Stimulated activated naive CD4-positive, alpha-beta T cell (primary cell): ENCODE measurements at places on chromosomes 6 and 20.

DNA sequence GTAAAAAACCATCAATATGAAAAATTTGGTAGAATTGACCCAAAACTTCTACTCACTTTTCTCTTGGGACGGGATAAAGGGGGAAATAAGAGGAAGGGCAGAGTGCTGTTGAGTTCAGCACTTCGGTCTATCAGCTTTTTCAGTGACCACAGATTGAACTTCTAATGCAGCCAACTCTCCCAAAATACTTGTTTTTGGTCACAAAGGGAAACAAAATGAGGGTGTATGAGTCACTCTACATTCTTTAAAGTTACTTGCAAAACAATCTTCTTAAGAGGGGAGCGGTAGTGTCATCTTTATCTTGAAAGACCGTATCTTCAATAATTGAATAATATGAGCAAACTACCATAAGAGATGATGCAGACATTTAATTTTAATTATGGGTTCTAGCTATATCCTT, 661.3 kb downstream of the CD109 start:
- no peak for DNase-seq

- DNase-seq, result no peak
Observed at GRCh38 chr6:6878887-6879585, 228.7 kb upstream of the RREB1 start.

DNA sequence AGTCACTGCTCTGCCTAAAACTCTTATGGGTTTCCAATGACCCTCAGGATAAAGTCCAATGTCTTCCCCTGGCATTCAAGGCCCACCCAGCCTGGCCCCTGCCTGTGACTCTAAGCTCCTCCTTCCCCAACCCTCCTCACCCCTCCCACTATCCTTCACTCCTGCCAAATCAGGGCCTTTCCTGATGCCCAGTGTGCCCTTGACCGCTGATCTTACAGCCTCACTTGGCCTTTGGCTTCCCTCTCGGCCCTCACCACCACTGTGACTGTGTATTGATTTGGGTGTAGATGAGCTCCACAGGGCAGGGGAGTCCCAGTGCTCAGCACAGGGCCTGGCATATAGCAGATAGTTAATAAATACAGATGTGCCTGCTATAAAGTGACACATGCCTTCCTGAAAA, 115.7 kb downstream of the TOX2 start:
- no peak for DNase-seq

- DNase-seq, result no peak
Observed at GRCh38 chr6:24504287-24504648, 9.5 kb downstream of the ALDH5A1 start.

DNA sequence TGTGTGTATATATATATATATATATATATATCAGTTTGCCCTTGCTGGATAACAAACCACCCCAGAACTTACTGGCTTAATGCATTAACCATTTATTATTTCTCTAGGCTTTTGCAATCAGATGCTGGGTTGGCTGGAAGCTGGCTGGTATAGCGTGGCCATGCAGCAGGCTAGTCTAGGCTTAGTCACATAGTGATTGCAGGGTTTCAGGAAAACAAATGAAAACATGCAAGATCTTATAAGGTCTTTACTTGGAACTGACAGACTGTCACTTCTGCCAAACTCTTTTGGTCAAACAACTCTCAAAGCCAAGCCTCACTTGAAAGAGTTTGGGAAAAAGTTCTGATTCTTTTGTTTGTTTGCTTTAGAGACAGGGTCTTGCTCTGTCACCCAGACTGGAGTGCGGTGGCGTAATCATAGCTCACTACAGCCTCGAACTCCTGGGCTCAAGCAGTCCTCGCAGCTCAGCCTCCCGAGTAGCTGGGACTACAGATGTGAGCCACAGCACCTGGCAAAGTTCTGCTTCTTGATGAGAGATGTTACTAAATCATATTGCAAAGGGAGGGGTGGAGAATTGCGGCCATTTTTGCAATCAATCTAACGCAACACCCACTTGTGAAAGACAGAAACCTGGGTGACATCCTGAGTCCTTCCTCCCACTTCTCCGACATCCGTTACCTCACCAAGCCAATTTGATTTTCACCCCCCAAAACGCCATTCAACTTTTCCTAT, 74.6 kb upstream of the RNF24 start:
- DNase-seq, result no peak

DNA sequence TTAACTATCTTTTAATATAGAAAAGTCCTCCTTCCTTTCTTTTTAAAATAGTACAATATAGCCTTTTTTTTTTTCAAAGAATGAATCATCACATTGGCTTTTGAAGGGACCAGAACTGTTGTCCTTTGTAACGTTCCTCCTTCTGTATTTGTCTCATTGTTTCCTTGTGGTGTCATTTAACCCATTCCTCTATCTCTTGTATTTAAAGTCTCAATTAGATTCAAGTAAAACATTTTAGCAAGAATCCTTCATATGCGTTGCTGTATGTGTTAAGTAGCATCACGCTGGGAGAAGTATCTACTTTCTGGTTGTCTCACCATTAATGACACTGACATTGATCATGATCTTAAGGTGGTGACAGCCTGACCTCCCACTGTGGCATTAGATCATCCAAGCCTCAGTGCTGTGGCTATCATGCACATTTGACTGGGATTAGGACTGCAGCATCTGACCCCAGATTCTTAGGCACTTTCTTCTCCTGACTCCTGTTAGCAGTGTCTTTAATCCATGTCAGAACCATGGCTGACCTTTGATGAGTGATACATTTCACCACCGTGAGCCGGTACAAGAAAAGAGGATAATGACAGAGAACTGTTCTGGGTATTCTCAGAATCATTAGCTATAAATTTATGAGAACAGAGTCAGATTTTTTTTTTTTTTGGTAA, 67.5 kb upstream of the TFB1M start:
- DNase-seq, result no peak

DNA sequence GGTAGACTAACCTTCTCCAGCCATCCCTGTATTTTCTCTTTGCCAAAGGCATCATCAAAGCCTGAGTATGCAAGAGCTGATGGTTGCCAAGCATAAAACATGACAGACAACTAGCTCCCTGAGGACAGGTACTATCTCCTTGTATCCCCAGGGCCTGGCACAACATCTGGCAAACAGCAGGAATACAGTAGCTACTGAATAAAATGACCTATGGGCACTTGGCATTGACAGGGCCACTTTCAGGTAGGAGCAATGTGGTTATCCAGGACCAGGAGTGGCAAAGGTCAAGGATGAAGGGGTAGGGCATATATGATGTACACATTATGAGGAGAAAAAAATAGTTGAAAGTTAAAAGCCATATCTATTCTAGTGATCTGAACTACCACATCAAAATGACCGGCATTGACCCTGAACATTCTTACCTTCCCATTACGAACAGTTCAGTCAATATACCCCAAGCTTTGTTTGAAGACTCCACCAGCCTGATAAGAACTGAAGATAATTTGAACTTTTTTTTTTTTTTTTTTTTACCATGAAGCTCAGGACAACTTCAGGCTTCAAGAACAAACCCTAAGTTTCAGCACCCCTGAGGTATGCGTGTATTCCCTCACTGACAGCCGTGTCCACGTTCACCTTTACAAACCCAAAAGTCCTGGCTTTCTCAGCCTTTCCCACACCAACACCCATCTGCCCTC, 12.3 kb downstream of the ABHD12 start:
- DNase-seq, result no peak
